T47D (cell line): ENCODE measurements at places on chromosomes 4 and X.
A peak's percentile ranks its signal among the peaks of the same experiment; 100 is the strongest.

GRCh38 chr4:174244441-174244840, 39.0 kb downstream of the FBXO8 start:
- DNase-seq = no peak

DNA sequence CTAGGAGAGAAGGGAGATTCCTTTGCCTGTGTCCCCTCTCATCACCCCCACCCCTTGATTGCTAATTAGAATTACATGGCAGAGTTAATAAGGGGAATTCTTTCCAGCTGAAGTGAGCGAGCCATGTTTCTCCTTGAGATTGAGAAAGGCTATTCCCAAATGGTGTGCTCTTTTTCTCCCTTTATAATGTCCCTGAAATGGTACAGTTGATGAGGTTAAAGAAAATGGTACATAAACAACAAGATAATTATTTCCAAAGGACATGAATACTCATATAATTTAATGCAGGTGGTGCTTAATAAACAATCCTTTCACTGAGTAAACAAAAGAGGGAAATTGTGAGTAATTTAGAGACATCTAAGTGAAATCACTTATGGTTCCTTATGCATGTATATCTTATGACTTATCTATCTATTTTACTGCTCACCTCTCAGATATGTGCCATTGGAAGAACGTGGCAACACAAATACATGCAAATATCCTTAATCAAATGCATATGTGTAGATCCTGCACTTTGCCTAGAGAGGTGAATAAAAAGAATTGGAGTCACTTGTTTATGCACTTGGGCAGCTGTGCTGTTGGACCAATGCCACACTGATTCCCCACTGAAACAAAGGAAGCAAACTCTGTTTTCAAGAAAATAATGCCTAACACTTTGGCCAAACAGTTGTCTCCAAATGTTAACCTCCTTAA, 106.6 kb upstream of the WDR44 start:
- no peak for DNase-seq

- DNase-seq = no peak
Observed at GRCh38 chrX:65406532-65406931, 128.1 kb downstream of the LAS1L start.

GRCh38 chr4:112173593-112174558, 28.6 kb downstream of the FAM241A start:
- DNase-seq = no peak

- DNase-seq = no peak
Observed at GRCh38 chrX:21883258-21883657, 27.5 kb downstream of the YY2 start.

DNA sequence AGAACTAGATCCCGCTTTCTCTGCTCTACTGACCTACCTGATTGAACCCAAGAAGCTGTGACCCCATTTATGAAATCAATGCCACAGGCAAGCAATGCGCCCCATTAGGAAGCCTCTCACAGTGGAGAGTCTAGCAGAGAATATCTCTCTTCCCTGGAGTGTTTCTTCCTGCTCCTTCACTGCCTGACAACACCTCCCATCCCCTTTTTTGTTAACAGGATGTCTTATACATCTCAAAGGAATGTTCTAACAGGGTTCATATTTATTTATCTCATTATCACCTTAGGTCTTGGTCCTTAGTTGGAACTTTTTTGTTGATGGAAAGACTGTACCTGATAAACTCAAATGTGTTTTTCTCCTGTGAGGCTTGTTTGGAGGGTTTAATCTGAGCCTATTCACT, 35.5 kb downstream of the SLIT2 start:
- no peak for DNase-seq

GRCh38 chr4:4667622-4668081, 125.8 kb upstream of the STX18 start:
- DNase-seq = no peak

- no peak for DNase-seq
Observed at GRCh38 chr4:24582235-24582832, 2.0 kb downstream of the DHX15 start.

DNA sequence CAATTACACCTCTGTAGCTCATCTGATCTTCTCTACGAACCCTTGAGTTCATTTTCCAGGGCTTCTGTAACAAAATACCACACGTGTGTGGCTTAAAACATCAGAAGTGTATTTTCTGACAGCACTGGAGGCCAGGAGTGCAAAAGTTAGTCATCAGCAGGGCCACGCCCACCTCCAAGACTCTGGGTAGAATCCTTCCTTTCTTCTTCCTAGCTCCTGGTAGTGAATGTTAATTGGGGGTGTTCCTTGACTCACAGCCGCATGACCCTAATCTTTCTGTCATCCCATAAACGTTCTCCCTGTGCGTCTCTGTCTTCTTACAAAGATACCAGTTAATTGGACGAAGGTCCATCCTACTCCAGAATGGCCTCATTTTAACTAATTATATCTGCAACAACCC, 115.0 kb downstream of the TRIML1 start:
- DNase-seq = no peak

DNA sequence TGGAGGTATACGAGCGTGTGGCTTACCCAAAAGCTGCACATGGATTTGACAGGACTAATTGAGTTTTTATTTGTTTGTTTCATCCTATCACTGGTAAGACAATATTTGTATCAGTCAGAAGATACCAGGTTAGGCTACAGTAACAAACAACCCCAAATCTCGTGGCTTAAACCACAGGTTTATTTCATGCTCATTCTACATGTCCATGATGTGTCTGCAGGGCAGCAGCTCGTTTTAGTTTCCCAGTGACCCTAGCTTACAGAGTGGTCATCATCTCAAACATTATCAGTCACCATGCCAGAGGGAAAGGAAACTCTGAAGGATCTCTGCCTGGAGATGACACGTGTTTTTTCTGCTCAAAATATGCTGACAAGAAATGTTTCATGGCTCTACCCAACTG, 108.3 kb downstream of the SHROOM3 start:
- DNase-seq = no peak

DNA sequence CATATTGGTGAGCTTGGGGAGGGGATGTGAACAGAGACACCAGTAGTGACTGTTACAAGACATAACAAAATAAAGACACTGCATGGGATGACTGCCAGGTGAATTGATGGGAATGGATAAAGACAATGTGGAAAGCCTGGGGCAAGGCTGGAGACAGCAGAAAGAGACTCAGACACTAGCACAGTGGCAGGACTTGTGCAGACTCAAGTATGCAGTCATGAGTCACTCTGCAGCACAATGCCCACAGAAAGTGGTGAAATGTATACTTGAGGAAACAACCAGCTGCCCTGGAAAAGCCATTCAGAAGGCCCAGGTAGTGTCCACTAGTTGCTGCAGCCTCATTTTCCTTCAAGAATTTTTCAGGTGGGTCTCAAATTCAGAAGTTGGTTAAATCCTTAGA, 452.3 kb downstream of the MID1IP1 start:
- no peak for DNase-seq

GRCh38 chr4:108336076-108336475, 167.3 kb upstream of the LEF1 start:
- no peak for DNase-seq

DNA sequence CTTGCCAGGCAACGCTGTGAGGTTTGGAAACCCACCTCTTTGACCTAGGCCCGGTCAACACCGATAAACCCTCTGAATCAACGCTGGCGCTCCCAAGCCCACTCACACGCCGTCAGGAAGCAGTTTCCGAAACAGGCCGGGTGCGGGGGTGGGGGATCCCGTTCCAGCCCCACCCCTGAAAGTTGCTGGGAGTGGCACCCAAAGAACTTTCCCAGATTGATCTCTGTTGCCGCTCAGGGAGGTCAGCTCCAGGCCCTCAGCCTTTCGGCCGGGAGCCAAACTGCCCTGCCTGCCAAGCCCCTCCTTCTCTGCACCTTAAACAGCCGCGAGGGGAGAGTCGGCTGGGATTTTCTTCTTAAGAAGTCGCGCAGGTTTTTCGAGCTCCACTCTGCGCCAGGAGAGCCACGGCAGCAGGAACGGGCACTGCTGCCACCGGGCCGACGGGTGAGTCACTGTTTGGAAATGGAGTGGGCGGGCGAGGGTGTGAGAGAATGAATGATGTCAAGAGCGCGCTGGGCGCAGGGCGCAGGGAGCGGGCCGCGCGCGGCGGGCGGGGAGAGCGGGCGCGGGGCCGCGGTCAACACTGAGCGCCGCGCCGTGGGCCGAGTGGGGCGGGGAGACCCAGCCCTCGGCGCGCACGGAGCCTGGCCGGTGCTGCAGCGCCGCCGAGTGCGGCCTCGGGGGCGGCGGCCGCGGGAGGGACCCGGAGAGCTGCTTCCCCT, at the start of gene SGMS2:
TSS of gene SGMS2 (plus strand) at position 583 of the 722 bp plus-strand sequence. CDS start 70,622 bp downstream, outside the sequence.
- DNase-seq = peak; percentile 98

DNA sequence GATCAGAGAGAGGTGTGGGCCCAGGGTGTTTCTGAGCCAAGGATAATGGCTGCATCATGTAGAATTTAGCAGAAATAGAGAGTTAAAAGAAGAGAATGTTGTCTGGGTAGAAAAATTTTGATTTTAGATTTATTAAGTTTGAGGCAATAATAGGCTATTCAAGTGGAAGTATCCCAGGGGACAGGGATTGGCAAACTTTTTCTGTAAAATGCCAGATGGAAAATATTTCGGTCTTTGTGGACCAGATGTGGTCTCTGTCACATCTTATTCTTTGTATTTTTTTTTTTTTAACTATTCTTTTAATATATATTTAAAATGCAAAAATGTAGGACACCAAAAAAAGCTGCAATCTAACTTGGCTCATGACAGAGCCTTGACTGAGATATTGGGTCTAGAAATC, 33.1 kb downstream of the IL15 start:
- no peak for DNase-seq

- DNase-seq = no peak
Observed at GRCh38 chr4:135244696-135245095, 1043.1 kb upstream of the PABPC4L start.

GRCh38 chr4:156578005-156578404, 393.6 kb downstream of the PDGFC start:
- no peak for DNase-seq

DNA sequence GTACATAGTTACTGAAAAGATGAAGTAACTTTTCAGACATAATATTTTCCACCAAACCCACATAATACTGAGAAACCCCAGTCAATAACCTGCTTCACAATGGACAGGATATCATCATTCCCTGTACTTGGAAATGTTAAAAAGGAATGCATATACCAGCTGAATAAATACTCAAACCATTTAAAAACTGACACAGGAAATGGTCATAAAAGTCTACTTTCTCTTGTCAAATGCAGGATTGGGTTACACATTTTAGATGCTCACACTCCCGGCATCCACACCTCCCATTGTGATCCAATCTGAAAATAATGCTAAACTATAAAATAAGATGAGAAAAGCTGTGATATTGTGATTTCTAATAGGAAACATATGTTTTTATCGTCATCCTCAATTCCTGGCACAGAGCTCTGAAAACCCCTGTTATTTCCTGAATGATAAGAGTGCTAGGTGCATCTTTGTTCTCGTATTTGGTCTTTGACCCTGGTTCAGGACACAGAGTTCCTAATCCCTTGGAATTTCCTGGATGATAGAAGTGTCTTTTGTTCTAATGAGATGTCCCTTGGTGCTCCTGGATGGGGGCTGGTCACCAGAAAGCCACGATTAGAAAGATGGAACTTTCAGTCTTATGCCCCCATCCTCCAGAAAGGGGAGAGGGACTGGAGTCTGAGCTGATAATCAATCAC, 821.3 kb downstream of the TRIML1 start:
- DNase-seq = no peak

GRCh38 chr4:75729836-75730235, 5.5 kb downstream of the USO1 start:
- no peak for DNase-seq

DNA sequence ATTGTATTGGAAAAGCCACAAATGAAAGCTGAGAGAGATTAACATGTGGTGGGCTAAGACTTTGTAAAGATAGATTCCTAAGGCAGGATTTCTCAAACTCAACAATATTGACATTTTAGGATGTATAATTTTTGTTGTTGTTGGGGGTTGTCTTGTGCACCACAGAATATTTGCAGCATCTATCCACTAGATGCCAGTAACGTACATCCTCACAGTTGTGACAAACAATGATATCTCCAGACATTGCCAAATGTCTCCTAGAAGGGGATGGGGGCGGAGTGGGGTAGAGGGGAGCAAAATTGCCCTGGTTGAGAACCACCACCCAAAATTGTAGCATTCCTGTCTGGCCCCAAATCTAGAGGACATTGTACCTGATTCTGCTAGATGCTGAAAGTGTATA, 14.7 kb upstream of the CBR4 start:
- peak; percentile 46 for DNase-seq

- DNase-seq = no peak
Observed at GRCh38 chrX:19769467-19769866, 117.9 kb downstream of the SH3KBP1 start.

GRCh38 chr4:138910914-138911336, 104.7 kb upstream of the NOCT start:
- DNase-seq = peak; percentile 99

DNA sequence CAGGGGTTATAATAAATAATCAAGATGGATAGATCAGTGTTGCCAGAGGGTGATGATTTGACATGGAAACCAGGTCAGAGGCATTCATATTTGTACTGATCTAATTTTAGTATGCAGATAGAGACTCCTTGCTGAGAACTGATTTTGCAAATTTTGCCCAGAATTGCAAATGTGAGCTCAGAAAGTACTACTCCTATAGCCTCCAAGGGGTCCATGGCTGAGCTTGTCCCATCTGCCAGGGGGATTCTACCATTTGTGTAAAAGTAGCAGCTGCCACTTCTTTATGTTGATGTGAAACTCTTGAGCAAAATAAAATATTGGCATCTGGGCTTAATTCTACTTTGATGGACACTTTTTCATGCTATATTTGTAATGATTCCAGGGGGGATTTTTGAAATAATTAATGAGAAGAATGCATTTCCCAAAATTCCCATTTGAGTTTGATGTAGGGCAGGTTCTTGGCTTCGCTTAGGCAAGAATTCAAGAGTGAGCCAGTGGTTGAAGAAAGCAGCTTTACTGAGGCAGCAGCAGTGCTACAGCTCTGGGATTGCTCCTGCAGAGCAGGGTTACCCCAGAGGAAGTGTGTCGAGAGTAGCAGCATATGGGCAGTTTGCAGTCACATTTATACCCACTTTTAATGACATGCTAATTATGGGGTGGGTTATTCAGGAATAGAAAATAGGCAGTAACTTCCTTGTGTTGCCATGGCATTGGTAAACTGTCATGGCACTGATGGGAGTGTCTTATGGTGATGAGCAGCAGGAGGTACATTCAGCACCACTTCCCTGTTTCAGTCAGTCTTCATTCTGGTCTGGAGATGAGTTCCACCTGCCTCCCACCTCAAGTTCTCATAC, 38.7 kb upstream of the DCLK2 start:
- no peak for DNase-seq

GRCh38 chr4:80811406-80811805, 219.1 kb upstream of the BMP3 start:
- no peak for DNase-seq

DNA sequence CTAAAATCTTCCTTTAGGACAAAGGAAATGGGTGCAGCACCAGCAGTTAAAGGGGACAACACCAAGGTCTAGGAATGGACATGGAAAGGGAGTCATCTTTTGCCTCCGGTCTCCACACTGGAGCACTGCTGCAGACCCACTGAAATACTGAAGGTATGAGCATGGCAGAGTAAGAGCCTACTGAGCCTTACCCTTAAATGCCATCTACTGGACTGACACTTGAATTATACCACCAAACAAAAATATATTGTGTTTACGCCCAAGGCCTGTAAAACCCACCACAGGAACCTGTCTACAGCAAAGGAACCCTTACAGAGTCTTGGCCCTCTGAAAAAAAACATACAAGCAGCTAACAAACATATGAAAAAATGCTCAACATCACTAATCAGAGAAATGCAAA, 443.4 kb downstream of the CCSER1 start:
- DNase-seq = no peak
